ENCODE measurements at places on chromosomes 2 and 18. TPM values are rescaled to one million over a fixed set of nuclear protein-coding genes. Genes with fewer than 3 reads are reported as not detected.

ALPG gene
- total RNA-seq = not detected

DNA sequence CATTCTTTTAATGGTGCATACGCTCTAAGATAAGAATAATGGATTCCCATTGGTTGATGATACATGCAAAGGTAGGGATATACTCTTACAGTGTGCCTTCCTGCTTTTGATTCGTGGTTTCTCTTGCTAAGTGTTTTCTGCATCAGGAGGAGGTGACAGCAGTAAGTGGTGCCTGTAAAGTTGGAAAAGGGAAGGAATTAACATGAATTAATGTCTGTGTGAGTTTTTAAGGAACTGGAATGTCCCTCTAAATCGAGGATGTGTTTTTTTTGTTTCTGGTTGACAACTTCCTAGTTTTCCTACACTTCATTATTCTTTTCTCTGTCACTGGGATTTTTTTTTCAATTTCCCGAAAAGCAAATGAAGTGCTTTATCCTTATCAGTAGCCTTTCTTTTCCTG, 54.4 kb downstream of the CRIM1 start:
- no peak overlapping the region for H3K4me3 ChIP-seq
- DNase-seq = no peak
- no peaks in the 10 kb centered on the region for H3K27me3 ChIP-seq
- H3K36me3 ChIP-seq = peaks cover 25% of the 10 kb centered on the region
- peaks cover 80% of the 10 kb centered on the region for H3K4me1 ChIP-seq

ALLC gene
- total RNA-seq = not detected

SMYD5 gene
- 16.5 TPM for total RNA-seq

- no peak overlapping the region for H3K27ac ChIP-seq
- no peaks in the 10 kb centered on the region for H3K4me1 ChIP-seq
- no peak for DNase-seq
- no peak overlapping the region for H3K4me3 ChIP-seq
Measured at GRCh38 chr2:19642501-19642900, 259.3 kb downstream of the TTC32 start.

LOXHD1 gene
- total RNA-seq = not detected

CFAP65 gene
- not detected for total RNA-seq

- peaks cover 6% of the 10 kb centered on the region for H3K27me3 ChIP-seq
- no peak for DNase-seq
- peaks cover 20% of the 10 kb centered on the region for H3K4me1 ChIP-seq
- H3K4me3 ChIP-seq = no peak overlapping the region
Measured at GRCh38 chr2:234818937-234819336, 132.9 kb upstream of the SH3BP4 start.

All from osteoblast (primary cell).